ENCODE measurements at places on chromosomes 6 and 20.

- peak; percentile 31 for DNase-seq
Observed at GRCh38 chr6:35368038-35368887, 25.9 kb downstream of the PPARD start.

DNA sequence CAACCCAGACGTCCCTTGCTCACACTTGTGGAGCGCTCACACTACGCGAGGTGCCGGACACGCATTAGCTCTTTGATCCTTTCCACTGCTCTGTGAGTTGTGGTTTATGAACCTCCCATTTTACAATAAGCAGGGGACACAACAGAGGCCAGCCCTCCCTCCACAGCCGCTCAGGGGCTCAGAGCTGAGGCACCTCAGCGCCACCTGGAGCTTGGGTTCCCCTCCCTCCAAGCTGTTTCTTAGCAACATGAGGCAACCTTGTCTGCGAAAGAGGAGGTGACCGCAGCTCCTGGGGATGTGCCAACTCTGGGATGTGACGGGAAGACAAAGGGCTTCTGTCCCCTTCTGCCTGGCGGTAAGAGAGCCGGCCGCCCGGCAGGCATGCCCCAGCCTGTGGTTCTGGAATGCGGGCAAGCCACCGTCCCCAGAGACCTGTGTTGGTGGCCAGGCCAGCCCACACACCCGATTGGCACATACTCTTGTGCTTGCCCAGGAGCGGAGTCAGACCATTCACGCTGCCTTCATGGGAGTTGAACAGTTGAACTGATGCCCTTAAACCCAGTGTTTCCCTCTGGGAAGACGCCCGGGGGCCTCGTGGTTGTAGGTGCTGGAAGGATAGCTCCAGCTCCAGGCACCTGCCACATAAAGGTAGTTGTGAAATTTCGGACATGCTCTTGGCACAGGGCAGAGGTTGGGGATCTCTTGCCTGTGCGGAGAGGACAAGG lies 44.5 kb downstream of the RBM38 start:
- peak; percentile 50 for DNase-seq

DNA sequence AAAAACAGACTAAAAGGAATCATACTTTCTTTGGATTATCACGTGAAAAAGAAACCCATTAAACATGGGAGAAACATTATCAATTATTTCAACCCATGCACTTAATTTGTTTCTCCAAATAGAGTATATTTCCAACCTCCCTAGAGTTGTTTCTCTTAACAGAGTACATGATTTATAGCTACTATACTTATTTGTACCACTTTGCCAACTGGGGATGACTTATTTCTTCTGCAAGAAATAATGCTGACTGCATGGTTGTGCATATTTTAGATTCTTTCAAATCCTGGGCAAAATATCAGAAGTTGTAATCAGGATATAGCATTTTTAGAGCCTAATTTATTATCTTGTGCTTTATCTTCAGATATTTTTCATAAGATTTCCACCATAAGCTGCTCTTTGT lies 629.1 kb upstream of the EYS start:
- DNase-seq = no peak

DNA sequence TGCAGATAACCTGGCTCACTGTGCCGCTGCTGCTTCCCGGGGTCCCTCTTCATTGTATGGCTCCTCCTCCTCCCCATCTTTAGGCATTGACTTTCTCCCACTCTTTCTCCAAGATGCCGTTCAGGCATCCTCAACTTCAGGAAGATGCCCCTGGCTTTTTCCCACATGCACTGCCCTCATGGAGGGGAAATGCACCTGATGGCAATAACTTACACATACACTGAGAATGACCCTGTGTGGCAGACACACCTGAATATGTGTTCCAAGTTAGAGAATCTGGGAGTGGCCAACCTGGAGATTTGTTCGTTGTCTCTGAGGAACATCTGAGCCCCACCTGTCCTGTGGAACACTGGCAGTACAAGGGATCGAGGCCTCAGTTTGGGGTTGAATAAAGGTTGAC lies 273.9 kb upstream of the CHD6 start:
- no peak for DNase-seq

GRCh38 chr6:155090166-155090565 lies 95.1 kb downstream of the TIAM2 start:
- DNase-seq = no peak

DNA sequence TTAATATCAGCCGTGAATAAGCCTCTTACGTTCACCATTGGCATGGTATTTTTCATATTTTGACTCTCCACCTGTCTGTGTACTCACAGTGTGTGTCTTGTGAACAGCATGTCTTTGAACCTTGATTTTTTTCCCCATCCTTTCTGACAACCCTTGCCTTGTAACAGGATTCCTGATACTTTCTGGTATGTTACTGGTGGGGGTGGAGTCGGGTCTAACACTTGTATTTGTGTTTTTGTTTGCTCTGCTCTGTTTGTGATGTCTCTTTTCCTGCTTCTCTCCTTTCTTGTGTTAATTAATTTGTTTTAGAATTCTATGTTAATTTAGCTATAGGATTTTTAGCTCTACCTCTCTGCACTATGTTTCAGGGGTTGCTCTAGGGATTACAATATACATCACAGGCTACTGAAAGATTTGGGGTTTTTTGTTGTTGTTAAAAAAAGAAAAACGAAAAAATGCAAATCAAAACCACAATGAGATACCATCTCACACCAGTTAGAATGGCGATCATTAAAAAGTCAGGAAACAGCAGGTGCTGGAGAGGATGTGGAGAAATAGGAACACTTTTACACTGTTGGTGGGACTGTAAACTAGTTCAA lies 245.1 kb downstream of the CDH4 start:
- no peak for DNase-seq

DNA sequence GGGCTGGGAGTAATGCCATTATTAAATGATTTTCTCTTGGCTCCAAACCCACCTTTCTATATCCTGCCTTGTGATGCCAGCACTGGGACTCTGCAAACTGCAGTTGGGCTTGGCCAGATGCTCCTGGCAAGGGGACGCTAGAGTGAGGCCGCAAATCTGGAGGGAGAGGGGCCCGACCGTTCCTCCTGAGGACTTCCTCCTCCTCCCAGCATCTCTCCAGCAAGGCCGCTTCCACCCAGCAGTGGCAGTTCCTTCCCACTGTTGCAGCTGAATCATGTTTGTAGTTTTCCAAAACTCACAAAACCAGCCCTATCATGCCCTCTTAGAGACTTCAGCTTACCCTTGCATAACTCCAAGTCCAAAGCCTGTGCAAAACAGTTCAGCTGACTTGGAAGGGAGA lies 244.4 kb downstream of the FOXA2 start:
- DNase-seq = no peak

GRCh38 chr20:48583171-48583570 lies 244.6 kb downstream of the PREX1 start:
- DNase-seq = no peak

GRCh38 chr6:137136065-137136464 lies 37.4 kb downstream of the IL22RA2 start:
- peak; percentile 23 for DNase-seq

- DNase-seq = no peak
Observed at GRCh38 chr20:53795170-53795569, 201.5 kb upstream of the ZNF217 start.

- no peak for DNase-seq
Observed at GRCh38 chr6:20802596-20802995, 268.3 kb downstream of the CDKAL1 start.

DNA sequence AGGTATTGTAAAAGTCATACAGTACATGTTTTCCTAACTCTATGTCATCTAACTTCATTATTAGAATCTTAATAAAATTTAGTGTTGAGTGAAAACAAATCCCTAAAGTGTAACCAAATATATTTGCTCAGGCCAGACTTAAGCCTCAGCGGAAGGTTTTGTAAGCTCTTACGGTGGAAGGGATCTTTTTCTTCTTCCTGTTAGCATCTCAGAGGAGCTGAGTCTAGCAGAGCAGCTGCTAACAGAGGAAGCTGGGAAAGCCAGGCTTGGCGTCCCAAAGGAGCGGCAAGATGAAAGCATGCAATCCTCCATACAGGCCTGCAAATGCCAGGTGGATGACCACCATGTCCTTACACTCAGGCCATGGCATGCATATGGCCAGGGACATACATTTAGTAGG lies 72.4 kb downstream of the ADTRP start:
- DNase-seq = no peak

DNA sequence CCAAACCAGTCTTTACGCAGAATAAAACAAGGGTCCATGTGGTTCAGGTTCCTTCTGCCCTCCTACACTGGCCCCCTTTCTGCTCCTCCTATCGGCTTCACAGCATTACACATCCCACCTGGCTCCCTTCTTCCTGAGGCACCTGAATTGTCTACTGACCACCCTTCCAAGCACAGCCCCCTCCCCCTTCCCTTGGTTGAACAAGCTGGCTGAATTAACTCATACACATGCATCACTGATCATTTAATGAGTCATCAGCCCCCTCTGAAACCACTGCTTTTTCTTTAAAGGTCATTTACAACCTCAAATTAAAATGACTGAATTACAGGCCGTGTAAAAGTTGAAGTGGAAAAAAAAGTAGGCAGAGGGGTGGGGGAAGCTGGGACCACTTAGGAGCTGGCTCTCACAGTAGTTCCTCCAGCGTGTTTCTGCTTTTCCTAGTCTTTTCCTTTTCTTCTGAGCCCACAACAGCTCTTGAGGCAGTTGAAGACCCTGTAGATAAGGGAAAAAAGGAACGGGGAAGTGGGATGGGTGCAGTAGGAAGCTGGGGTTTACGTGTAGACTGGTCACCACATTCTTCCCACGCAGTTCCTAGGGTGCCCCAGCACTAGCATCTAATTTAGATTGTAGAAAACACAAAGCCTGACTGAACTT lies 67.6 kb downstream of the FYN start:
- DNase-seq = no peak

DNA sequence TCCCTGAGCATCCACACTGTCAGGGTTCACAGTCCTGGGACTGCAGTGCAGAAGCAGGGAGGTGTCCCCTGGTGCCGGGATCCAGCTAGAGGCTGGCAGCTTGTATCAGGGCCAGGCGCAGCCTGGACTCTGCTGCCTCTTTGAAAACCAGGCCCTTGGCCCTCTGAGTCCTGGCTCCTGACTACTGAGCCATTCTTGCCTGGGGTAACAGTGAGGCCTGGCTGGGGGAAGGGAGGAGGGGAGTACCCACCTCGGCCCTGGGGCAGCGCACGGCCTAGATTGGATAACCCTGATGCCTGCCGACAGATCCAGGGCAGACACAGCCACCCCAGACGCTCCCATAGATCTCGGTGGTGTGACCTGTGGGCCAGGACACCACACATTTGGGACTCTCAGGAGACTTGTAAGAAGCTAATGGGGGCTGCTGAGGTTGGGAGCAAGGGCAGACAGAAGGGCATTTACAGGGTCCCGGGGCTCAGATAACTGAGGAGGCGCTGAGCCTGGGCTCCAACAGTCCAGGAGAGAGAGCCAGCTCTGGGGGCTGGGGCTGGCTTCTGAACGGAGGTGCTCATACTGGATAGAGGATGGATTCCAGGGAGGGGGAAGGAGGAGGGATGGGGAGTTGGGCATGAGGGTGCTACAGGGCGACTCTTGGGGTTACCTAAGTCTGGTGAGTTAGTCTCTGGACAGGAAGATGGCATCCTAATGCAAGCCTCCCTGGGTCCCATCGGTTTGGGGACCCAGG lies 30.5 kb downstream of the SPDEF start:
- no peak for DNase-seq

- peak; percentile 4 for DNase-seq
Observed at GRCh38 chr6:1786455-1787453, 177.0 kb downstream of the FOXC1 start.

DNA sequence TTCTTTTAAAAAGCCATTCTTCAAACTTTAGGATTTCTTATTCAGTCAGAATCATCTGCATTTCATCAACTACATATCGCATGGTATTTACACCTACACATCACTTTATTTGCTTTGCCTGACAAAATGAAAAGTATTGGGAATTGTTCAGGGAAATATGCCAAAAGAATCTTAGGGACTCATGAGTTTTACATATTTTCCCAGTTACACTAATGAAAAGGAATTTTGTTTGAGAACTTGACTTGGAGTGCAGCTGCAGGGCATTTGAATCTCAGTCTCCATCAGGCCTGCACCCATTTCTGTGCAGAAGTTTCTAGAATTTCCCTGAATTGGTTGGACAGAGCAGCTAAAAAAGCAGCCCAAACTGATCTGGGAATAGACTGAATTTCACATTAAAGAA lies 65.3 kb downstream of the MTHFD1L start:
- DNase-seq = no peak

DNA sequence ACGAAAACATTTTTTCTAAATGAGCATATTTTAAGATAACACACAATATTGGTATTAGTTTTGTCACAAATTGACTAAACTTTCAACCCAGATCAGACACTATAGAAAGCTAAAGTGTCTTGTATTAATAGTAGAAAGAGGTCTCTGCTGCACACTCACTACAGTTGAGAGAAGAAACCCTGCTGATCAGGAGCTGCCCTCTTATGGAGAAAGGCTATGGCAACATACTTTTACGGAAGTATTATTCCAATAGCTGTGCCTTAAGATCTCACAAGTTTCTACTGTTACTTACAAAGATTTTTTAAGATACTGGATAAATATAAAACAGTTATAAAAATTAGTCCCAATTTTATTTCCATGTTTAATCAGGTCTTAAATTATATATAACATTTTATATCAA lies 155.7 kb downstream of the RIMS1 start:
- DNase-seq = no peak

GRCh38 chr6:66814156-66814555 lies 1107.1 kb upstream of the EYS start:
- no peak for DNase-seq

GRCh38 chr6:707576-708236 lies 14.8 kb upstream of the EXOC2 start:
- no peak for DNase-seq

- no peak for DNase-seq
Observed at GRCh38 chr20:21901470-21902275, 196.2 kb downstream of the PAX1 start.

DNA sequence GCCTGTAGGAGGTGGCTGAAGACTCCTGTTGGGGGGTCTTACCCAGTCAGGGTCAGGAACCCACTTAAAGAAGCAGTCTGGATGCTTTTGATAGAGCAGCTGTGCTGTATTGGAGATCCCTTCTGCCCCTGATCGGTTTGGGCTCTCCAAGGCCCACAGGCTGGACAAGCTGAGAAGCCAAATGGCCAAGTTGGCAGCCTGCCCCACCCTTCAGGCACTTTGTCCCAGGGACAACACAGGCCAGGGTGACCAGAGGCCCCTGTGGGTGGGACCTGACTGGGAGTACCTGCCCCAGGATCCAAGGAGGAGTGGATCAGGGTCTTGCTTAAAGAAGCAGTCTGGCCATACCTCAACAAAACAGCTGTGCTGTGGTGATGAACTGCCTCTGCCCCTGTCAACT lies 48.4 kb downstream of the ZC2HC1B start:
- DNase-seq = no peak

GRCh38 chr6:163836876-163837690 lies 422.6 kb downstream of the QKI start:
- DNase-seq = no peak

- no peak for DNase-seq
Observed at GRCh38 chr6:150078788-150079187, 9.9 kb upstream of the ULBP3 start.

- peak; percentile 38 for DNase-seq
Observed at GRCh38 chr20:59007665-59008511, 834 bp upstream of the CTSZ start.

DNA sequence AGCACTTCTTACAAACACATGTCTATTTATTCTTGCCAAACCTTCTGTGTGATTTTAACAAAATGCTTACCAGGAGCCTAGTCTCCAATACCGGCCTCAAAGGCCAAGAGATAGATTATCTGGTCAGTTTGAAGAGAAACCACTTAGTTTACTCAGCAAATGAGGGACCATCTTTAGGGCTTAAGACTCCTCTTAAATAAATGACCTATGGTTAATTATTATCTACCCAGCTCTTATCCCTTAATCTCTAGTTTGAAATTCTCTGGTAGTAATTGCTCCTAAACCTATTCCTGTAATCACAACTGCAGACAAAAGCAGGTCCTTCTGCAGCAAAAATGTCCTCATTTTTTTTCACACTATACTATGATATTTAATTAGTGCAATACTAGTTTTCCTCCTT lies 301.8 kb downstream of the KIF16B start:
- no peak for DNase-seq
